ENCODE measurements at places on chromosomes 11 and 22. TPM values are rescaled to one million over a fixed set of nuclear protein-coding genes. Genes with fewer than 3 reads are reported as not detected.

ALX4 gene
- total RNA-seq, result not detected

DNA sequence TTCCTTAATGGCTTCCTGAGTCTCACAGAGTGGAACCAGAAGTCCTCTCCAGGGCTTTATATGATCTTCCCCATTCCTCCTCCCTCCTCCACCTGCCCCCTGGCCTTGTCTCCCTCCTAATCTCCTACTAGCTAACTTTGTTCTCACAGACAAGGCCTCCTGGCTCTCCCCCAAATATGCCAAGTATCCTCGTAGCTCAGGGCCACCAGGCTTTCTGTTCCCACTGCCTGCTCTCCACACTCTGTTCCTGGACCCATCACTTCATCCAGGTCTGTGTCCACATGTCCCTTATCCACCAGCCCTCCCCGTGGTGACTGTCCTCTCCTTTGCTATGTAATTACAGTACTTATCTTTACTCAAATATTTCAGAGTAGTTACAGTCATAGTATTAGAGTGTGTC, 23.2 kb upstream of the LMO1 start:
- H3K36me3 ChIP-seq, result no peaks in the 10 kb centered on the region
- no peak for DNase-seq
- H3K27ac ChIP-seq, result no peak overlapping the region
- H3K4me3 ChIP-seq, result no peak overlapping the region
- no peaks in the 10 kb centered on the region for H3K4me1 ChIP-seq
- H3K27me3 ChIP-seq, result peaks cover 9% of the 10 kb centered on the region

GRCh38 chr22:16933291-16934282, 74.4 kb downstream of the GAB4 start:
- no peaks in the 10 kb centered on the region for H3K4me1 ChIP-seq
- no peak overlapping the region for H3K27ac ChIP-seq
- no peaks in the 10 kb centered on the region for H3K36me3 ChIP-seq
- no peaks in the 10 kb centered on the region for H3K27me3 ChIP-seq
- no peak overlapping the region for H3K4me3 ChIP-seq
- DNase-seq, result no peak

DNA sequence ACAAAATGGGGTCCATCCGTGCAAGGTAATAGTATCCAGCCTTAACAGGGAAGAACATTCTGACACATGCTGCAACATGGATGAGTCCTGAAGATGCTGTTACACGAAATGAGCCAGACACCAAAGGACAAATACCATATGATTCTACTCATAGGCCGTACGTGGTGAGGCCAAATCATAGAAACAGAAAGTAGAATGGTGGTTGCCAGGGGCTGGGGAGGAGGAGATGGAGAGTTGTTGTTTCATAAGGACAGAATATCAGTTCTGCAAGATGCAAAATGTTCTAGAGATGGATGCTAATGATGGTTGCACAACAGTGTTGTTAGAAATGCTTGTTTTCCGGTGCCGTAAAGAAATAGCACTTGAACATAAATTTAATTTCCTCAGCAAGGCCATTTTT, 2.6 kb downstream of the TBX10 start:
- no peak for DNase-seq
- H3K27me3 ChIP-seq, result peaks cover 2% of the 10 kb centered on the region
- H3K4me1 ChIP-seq, result no peaks in the 10 kb centered on the region
- no peak overlapping the region for H3K4me3 ChIP-seq

GRCh38 chr11:42770444-42771065, 541.2 kb upstream of the API5 start:
- H3K4me3 ChIP-seq, result no peak overlapping the region
- H3K27ac ChIP-seq, result no peak overlapping the region
- no peaks in the 10 kb centered on the region for H3K36me3 ChIP-seq
- DNase-seq, result no peak
- no peaks in the 10 kb centered on the region for H3K4me1 ChIP-seq

OR52A1 gene
- total RNA-seq, result not detected

GRCh38 chr11:1817511-1817910, 17.3 kb upstream of the SYT8 start:
- H3K4me1 ChIP-seq, result peaks cover 3% of the 10 kb centered on the region
- H3K27ac ChIP-seq, result no peak overlapping the region
- H3K27me3 ChIP-seq, result no peaks in the 10 kb centered on the region
- no peaks in the 10 kb centered on the region for H3K36me3 ChIP-seq
- no peak for DNase-seq

ACR gene
- not detected for total RNA-seq

- H3K36me3 ChIP-seq, result no peaks in the 10 kb centered on the region
- no peak overlapping the region for H3K27ac ChIP-seq
- DNase-seq, result peak; percentile 0
These were observed 22.0 kb upstream of the OR8B8 start for GRCh38 chr11:124467381-124467927.

GRCh38 chr22:44848296-44848741, 95.9 kb downstream of the ARHGAP8 start:
- no peaks in the 10 kb centered on the region for H3K27me3 ChIP-seq
- H3K4me3 ChIP-seq, result no peak overlapping the region
- H3K36me3 ChIP-seq, result no peaks in the 10 kb centered on the region
- DNase-seq, result no peak

DNA sequence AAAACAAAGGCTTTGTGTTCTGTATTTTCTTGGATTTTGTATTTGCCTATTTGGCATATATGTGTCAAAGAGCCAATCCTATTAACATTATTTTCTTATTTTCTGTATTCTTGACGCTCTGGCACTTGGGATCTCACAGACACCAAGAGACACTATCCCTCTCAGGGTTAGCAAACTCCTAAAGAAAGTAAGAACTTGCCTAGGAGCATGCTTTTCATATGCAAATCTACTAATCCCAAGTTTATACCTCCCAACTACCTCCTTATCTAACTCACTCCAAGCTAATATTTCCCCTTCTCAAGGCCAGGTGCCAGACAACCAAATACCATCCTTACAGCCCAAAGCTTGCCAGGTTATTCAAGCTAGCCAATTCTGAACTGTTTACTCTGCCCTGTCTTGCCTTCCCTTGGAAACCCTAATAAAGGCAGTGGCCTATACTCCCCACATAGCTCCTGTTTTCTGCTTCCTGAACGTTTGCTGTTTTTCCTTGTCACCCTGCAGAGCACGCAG, 455.4 kb upstream of the ANO3 start:
- no peaks in the 10 kb centered on the region for H3K4me1 ChIP-seq
- no peaks in the 10 kb centered on the region for H3K27me3 ChIP-seq
- H3K36me3 ChIP-seq, result no peaks in the 10 kb centered on the region

DNA sequence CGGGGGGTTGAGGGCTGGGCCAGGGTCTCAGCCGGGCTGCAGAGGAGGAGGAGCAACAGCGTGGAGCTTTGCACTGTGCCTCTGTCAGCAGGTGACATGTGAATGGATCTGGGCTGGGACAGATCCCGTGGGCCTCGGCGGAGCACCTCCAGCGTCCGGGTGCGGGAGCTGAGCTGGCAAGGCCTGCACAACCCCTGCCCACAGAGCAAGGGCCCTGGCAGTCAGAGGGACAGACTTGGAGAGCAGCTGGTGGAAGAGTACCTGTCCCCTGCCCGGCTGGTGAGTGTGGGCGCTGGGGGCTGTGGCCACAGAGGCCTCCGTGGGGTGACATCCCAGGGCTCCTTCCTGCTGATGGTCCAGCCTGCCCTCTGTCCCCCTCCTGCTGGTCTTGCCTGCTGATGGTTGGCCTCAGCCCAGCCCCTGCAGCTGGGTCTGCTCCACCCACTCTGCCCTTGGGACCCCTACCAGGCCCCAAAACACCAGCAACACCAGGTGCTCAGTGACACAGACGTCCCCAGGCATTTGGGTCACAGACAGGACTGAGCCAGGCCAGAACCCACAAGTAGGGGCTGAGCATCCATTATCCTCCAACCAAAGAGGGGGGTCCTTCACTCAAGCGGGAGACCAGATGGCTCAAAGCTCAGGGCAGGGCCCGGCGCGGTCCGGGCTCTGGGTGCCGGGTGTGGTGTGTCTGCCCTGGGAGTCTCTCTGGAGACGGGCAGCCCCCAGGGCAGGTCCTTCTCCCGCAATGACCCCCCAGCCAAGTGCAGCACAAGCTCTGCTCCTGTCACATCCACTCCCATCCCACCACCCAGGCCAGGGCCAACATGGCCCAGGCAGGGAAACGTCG, 3.5 kb downstream of the LRRC56 start:
- no peak overlapping the region for H3K27ac ChIP-seq
- H3K36me3 ChIP-seq, result no peaks in the 10 kb centered on the region
- DNase-seq, result no peak
- H3K27me3 ChIP-seq, result no peaks in the 10 kb centered on the region

SUSD2 gene
- total RNA-seq, result 0.72 TPM

DNA sequence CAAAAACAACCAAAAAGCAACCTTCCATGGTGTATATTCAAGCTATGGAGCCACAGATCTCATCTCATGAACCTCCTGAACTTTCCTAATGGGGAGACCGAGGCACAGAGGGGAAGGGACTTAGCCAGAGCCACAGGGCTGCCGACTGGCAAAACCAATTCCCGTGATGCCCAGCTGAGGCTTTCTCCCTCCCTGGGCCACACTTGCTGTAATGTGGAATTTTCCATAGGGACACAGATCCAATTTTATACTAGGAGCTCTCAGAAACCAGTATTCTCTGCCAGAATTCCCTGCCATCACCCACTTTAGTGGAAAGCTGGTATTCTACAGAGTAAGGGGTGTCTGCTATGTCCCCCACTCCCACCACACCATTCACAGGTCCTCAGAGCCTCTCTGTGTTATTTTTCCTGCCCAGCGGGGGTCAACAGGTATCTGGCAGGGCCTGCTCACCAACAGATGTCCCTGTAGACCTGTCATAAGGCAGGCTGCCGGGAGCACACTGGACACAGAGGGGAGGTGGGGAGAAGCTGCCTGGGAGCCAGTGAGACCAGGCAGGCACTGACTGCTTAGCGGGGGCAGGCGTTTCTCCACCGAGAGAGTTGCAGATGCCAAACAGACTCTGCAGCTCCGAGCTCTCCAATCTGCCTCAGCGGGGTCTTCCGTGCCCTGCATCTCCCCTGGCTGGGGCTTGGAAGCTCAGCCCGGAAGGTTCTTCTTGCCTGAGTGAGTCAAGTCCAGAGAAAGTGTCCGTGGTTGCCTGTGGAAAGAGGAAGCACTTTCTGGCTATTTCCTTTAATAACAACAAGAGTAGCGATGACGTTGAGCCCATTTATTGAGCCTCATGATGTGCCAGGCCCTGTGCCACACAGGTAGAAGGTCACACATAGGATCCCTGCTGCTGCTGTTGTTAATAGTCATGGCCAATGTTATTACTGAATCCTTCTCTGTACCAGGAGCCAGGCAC, 26.3 kb downstream of the RPS6KA4 start:
- no peaks in the 10 kb centered on the region for H3K36me3 ChIP-seq
- H3K4me3 ChIP-seq, result no peak overlapping the region
- H3K4me1 ChIP-seq, result peaks cover 8% of the 10 kb centered on the region
- DNase-seq, result no peak
- H3K27me3 ChIP-seq, result peaks cover 7% of the 10 kb centered on the region

DNA sequence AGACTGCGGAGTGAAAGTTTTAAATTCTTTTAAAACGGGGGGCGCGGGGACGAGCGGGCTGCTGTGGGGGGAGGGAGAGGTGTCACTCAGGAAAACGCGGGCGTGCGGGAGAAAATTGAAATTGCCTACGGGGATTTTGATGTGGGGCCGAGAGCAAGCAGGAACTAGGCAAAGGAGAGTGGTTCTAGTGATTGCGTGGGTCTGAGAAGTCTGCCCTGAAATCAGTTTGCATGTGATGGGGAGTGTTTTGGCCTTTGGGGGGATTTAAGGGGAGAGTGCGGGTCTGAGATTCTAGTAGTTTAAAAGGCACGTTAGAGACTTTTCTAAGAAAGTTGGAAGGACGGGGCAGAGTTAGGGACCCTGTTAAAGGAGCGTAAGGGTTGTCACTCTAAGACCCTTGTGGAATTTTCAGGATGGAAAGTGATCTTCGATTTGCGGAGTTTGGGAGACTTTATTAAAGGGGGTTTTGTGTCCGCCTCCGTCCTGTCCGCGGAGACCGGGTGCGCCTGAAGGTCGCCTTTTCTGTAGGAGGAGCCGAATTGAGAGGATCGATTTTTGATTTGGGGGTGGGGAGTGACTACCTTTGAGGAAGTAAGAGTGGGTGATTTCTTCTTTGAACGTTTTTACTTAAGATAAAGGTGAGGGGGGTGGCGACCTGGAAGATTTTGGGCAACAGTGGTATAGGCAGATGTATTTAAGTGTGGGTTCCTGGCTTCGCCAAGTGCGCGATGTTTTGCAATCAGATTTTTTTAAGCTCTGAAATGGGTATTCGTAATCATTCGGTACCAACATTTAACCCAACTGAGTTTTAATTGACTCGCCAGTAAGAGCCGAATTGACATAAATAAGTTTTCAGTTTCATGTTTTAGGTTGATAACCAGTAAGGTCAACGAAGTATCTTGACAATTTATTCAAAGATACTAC, 1.1 kb downstream of the EED start:
- peaks cover 10% of the 10 kb centered on the region for H3K4me1 ChIP-seq
- H3K4me3 ChIP-seq, result peak overlapping the region; percentile 84
- peaks cover 2% of the 10 kb centered on the region for H3K36me3 ChIP-seq
- DNase-seq, result no peak
- H3K27me3 ChIP-seq, result peaks cover 5% of the 10 kb centered on the region

- no peak overlapping the region for H3K27ac ChIP-seq
- no peak for DNase-seq
- no peaks in the 10 kb centered on the region for H3K36me3 ChIP-seq
- peaks cover 3% of the 10 kb centered on the region for H3K27me3 ChIP-seq
- H3K4me3 ChIP-seq, result no peak overlapping the region
These were observed 25.6 kb downstream of the MRPL21 start for GRCh38 chr11:68878022-68878421.

DNA sequence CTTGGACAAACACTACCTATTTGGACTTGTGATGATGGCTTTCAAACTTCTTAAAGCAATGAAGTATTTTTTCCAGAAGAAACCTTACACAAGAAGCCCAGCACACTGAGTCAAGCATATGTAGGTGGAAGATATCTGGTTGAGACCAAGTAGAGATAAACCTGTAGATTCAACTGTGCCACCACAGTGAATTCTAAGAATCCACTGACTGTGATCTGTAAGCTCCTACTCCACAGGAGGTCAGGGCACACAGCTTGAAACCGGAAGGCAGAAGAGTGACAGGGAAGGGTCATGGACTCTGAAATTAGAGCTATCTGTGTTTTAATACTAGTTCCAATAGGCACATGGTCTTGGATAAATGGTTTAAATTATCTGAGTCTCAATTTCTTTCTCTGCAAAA, 404.5 kb downstream of the ETS1 start:
- H3K4me1 ChIP-seq, result peaks cover 13% of the 10 kb centered on the region
- peak; percentile 14 for DNase-seq
- H3K27ac ChIP-seq, result no peak overlapping the region
- H3K36me3 ChIP-seq, result no peaks in the 10 kb centered on the region
- H3K27me3 ChIP-seq, result no peaks in the 10 kb centered on the region
- H3K4me3 ChIP-seq, result no peak overlapping the region

HDHD5 gene
- total RNA-seq, result 28.8 TPM

- H3K4me1 ChIP-seq, result peaks cover 15% of the 10 kb centered on the region
- peak overlapping the region; percentile 87 for H3K4me3 ChIP-seq
- no peaks in the 10 kb centered on the region for H3K27me3 ChIP-seq
These were observed 789 bp upstream of the FAM111A start for GRCh38 chr11:59141673-59142460.

GRCh38 chr22:22219140-22219996, 25.2 kb upstream of the VPREB1 start:
- H3K36me3 ChIP-seq, result no peaks in the 10 kb centered on the region
- no peak overlapping the region for H3K27ac ChIP-seq
- H3K4me3 ChIP-seq, result no peak overlapping the region
- H3K27me3 ChIP-seq, result no peaks in the 10 kb centered on the region
- no peak for DNase-seq

Data from astrocyte (in vitro differentiated cells and primary cell).